ENCODE measurements at places on chromosomes 12 and 14. TPM values are rescaled to one million over a fixed set of nuclear protein-coding genes. Genes with fewer than 3 reads are reported as not detected.

DNA sequence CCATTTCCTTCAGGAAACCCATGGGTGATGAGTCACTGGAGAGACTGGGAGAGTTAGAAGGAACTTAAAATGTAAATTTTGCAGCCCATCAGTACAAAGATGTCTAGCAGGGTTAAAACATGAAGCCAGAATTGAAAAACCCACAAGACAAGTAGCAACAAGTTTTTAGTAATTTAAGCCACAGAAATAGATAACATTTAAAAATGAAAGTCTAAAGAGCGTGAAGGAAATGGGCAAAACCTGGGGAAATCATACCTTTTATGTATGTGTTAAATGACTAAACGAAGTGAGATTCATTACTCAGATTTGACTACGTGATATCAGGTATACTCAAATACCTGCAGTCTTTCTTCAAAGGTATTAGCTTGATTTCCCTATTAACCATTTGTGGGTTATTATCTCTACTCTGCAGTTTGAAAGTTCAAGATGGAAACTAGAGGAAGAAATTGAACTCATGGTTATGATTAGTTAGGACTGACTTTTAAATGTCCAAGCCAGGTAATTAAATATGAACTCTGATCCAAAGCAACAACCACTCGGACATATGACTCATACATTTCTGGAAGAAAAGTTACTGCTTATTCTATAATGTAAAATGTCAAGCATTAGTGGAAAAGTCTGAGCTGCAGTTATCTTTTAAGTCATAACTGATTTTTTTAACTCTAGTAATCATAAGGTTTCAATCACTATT, 84.1 kb downstream of the ITPR2 start:
- no peak for DNase-seq
- H3K36me3 ChIP-seq = no peaks in the 10 kb centered on the region
- no peak overlapping the region for H3K4me3 ChIP-seq
- H3K27me3 ChIP-seq = no peaks in the 10 kb centered on the region
- no peaks in the 10 kb centered on the region for H3K4me1 ChIP-seq

DNA sequence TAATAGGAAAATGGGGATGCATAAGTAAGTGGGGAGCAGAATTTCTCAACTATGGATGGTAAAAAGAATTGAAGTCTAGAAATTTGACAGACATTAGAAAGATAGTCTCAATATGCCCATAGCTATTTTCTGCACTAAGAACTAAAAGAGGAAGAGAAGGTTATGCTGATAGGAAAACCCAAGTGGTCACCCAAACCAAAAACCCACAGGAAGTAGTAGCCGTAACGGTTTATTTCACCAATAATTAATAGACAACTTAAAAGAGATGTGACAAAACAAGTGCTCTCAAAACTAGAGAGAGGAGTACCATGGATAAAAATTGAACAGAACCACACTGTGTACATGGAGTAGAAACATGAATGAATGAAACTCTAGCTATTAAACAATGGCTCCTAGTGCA, 295.4 kb downstream of the FSCB start:
- no peaks in the 10 kb centered on the region for H3K27me3 ChIP-seq
- no peak overlapping the region for H3K27ac ChIP-seq
- H3K4me3 ChIP-seq = no peak overlapping the region
- no peaks in the 10 kb centered on the region for H3K36me3 ChIP-seq
- no peak for DNase-seq

GRCh38 chr12:38053113-38053512, 263.5 kb upstream of the ALG10B start:
- no peaks in the 10 kb centered on the region for H3K27me3 ChIP-seq
- DNase-seq = no peak
- H3K36me3 ChIP-seq = no peaks in the 10 kb centered on the region
- no peaks in the 10 kb centered on the region for H3K4me1 ChIP-seq
- H3K27ac ChIP-seq = no peak overlapping the region
- no peak overlapping the region for H3K4me3 ChIP-seq

GRCh38 chr14:80621701-80622100, 319.8 kb downstream of the CEP128 start:
- H3K4me3 ChIP-seq = no peak overlapping the region
- no peaks in the 10 kb centered on the region for H3K4me1 ChIP-seq
- H3K27ac ChIP-seq = no peak overlapping the region
- H3K27me3 ChIP-seq = no peaks in the 10 kb centered on the region

- no peak for DNase-seq
- peaks cover 9% of the 10 kb centered on the region for H3K4me1 ChIP-seq
- no peaks in the 10 kb centered on the region for H3K27me3 ChIP-seq
- peak overlapping the region; percentile 53 for H3K4me3 ChIP-seq
- peak overlapping the region; percentile 89 for H3K27ac ChIP-seq
These were observed 161.3 kb upstream of the IFNG-AS1 start for GRCh38 chr12:67827820-67828383.

- H3K27ac ChIP-seq = no peak overlapping the region
- H3K4me3 ChIP-seq = no peak overlapping the region
- DNase-seq = no peak
- H3K4me1 ChIP-seq = no peaks in the 10 kb centered on the region
- no peaks in the 10 kb centered on the region for H3K36me3 ChIP-seq
These were observed 166.7 kb downstream of the KCNA5 start for GRCh38 chr12:5210179-5210922.

DNA sequence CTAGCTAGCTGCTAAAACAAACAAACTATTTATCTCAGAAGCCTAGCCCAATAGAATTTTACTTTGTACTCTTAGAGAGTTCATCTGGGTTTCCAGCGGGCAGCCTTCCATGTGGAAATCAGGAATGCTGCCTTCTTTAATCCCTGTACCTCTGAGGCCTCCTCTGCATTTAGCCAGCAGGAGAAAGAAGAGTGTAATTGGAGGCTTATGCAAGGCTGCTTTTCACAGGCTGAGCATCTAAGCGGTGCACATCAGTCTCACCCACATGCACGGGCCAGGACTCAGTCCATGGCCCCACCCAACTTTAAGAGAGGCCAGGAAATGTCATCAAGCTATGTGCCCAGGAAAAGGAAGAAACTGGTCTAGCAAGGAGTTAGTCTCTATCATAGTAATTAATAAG, 14.0 kb upstream of the PTGDR start:
- no peaks in the 10 kb centered on the region for H3K4me1 ChIP-seq
- H3K27me3 ChIP-seq = no peaks in the 10 kb centered on the region
- DNase-seq = no peak
- no peak overlapping the region for H3K4me3 ChIP-seq
- no peaks in the 10 kb centered on the region for H3K36me3 ChIP-seq

- DNase-seq = no peak
- H3K27me3 ChIP-seq = no peaks in the 10 kb centered on the region
- no peaks in the 10 kb centered on the region for H3K36me3 ChIP-seq
- H3K27ac ChIP-seq = no peak overlapping the region
- H3K4me3 ChIP-seq = no peak overlapping the region
These were observed 50.0 kb downstream of the TSPAN19 start for GRCh38 chr12:84986117-84986516.

DNA sequence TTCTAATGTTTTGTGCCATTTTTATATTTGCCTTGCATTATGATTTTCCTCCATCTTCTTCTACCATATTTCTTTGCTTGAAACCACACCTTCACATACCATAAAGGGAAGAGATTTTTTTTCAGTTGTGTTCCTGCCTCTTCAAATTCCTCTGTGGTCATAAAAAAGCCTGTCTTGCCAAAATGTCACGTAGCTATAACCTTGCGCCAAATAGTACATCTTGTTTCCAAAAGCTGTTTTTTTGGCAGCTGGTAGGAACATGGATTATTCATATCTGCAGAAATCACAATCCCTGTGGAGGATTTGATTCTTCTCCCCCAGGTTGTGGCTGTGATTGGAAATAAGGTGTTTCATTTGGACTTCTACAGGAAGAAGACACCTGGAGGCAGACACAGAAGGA, 133.6 kb upstream of the SLC35F4 start:
- H3K36me3 ChIP-seq = no peaks in the 10 kb centered on the region
- DNase-seq = no peak
- H3K4me3 ChIP-seq = peak overlapping the region; percentile 28
- no peak overlapping the region for H3K27ac ChIP-seq

- H3K27ac ChIP-seq = no peak overlapping the region
- H3K4me3 ChIP-seq = no peak overlapping the region
- no peaks in the 10 kb centered on the region for H3K27me3 ChIP-seq
- no peak for DNase-seq
- no peaks in the 10 kb centered on the region for H3K36me3 ChIP-seq
These were observed 46.6 kb downstream of the SLC17A8 start for GRCh38 chr12:100403446-100403845.

GRCh38 chr12:94534774-94535509, 75.3 kb upstream of the CEP83 start:
- no peaks in the 10 kb centered on the region for H3K27me3 ChIP-seq
- H3K4me3 ChIP-seq = no peak overlapping the region
- H3K27ac ChIP-seq = no peak overlapping the region
- no peaks in the 10 kb centered on the region for H3K4me1 ChIP-seq

GRCh38 chr12:27747111-27747820, 32.8 kb upstream of the KLHL42 start:
- peak overlapping the region; percentile 21 for H3K4me3 ChIP-seq
- H3K36me3 ChIP-seq = peaks cover 5% of the 10 kb centered on the region
- DNase-seq = no peak
- no peaks in the 10 kb centered on the region for H3K27me3 ChIP-seq
- peak overlapping the region; percentile 82 for H3K27ac ChIP-seq

DNA sequence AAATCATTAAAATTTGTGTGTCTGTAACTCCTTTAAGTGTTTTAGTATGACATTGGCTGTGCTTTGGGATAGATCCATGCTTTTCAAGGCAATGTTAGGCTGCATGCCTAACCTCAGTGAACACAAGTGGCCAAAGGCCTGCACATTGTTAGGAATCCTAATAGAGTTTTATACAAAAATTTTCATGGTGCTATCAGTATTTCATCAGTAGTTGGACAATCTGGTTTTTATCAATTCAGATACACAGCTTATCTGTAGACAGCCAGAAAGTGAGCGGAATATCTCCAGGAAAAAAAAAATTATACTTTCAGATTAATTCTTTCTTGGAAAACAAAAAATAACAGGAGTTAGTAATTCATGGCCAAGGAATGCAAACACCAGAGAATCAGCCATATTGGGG, 324.0 kb upstream of the PDE3A start:
- DNase-seq = no peak
- H3K36me3 ChIP-seq = no peaks in the 10 kb centered on the region
- peak overlapping the region; percentile 71 for H3K27ac ChIP-seq
- H3K4me3 ChIP-seq = no peak overlapping the region

DNA sequence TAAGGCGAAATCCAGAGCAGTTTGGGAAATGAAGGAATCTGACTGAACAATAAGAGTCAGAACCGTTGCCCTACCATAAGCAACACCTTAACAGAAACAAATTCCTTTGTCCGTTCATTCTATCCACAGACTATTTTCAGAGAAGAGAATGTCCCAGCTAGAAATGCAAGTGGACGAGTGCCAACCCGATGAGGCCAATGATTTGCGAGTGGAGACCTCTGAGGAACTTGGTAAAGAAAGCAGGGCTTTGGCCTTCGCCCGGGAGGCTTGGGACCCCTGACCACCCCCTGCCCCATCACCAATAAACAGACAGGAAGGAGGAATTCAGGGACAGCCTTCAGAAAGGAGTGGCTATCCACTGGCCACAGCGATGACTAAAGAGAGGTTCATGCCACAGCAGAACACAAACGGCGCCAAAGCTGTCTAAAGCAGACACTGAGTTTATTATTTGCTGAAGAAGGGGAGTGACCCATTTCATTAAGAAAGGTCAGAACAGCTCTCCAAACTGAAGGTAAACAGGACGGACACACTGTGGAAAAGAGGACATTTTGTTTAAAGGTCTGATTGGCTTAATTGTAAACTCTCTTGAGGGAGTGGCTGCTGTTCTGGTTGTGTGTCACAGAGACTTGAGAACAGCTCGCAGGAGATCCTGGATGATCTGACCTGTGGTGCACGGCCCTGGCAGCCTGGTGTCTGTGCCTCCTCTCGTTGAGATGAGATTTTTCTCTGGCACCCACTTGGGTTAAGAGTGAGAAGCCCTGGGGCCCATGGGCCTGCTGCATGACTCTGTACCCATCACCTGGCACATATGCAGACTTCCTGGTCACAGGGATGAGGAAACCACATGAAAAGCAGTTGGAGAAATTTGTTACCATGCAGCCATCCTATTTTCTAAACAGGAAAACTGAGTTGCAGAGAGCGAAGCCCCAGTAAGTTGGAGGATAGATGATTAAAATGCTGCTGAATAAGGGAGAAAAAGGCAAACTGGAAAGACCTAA, 142.0 kb upstream of the PZP start:
- no peaks in the 10 kb centered on the region for H3K36me3 ChIP-seq
- H3K27me3 ChIP-seq = no peaks in the 10 kb centered on the region
- H3K4me1 ChIP-seq = no peaks in the 10 kb centered on the region
- no peak overlapping the region for H3K27ac ChIP-seq
- no peak overlapping the region for H3K4me3 ChIP-seq
- DNase-seq = no peak

DNA sequence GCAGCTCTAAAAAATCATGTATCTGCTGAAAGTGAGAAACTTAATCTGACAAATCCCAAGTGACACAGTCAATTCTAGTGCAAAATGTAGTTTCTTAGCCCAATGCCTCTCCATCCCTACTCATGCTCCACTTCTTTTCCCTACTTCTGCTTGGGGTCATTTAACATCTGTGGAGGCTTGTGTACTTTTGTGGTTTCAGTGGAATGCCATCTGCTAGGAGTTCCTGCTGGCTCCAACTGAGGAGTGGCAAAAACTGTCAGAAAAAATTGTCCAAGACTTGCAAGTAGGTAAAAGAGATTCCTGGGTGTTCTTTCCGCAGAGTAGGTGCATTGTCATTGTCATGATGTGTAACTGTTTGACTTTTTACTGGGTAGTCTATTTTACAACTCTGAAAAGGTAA, 12.5 kb upstream of the AVPR1A start:
- no peak overlapping the region for H3K4me3 ChIP-seq
- no peaks in the 10 kb centered on the region for H3K27me3 ChIP-seq
- no peak for DNase-seq

GRCh38 chr12:132672116-132672515, 15.0 kb downstream of the POLE start:
- no peaks in the 10 kb centered on the region for H3K27me3 ChIP-seq
- no peak for DNase-seq
- H3K36me3 ChIP-seq = peaks cover 68% of the 10 kb centered on the region
- no peak overlapping the region for H3K4me3 ChIP-seq
- no peaks in the 10 kb centered on the region for H3K4me1 ChIP-seq

The TRMT5 gene
- 3.5 TPM for total RNA-seq

The SIX1 gene
- 1.1 TPM for total RNA-seq

The PLEK2 gene
- total RNA-seq = 0.53 TPM

The P2RX7 gene
- total RNA-seq = 1.1 TPM

The KLHDC1 gene
- total RNA-seq = not detected

The TESPA1 gene
- not detected for total RNA-seq

The TAS2R9 gene
- total RNA-seq = not detected

The APEX1 gene
- total RNA-seq = 21.5 TPM

The MYH7 gene
- not detected for total RNA-seq

The CAPZA3 gene
- not detected for total RNA-seq

The ABCD2 gene
- under 0.01 TPM for total RNA-seq

The GLS2 gene
- total RNA-seq = not detected

The SLC6A13 gene
- not detected for total RNA-seq

The SP1 gene
- 49.0 TPM for total RNA-seq

All from ascending aorta (tissue), 2 donors.